ENCODE measurements at places on chromosomes 3 and 15.

DNA sequence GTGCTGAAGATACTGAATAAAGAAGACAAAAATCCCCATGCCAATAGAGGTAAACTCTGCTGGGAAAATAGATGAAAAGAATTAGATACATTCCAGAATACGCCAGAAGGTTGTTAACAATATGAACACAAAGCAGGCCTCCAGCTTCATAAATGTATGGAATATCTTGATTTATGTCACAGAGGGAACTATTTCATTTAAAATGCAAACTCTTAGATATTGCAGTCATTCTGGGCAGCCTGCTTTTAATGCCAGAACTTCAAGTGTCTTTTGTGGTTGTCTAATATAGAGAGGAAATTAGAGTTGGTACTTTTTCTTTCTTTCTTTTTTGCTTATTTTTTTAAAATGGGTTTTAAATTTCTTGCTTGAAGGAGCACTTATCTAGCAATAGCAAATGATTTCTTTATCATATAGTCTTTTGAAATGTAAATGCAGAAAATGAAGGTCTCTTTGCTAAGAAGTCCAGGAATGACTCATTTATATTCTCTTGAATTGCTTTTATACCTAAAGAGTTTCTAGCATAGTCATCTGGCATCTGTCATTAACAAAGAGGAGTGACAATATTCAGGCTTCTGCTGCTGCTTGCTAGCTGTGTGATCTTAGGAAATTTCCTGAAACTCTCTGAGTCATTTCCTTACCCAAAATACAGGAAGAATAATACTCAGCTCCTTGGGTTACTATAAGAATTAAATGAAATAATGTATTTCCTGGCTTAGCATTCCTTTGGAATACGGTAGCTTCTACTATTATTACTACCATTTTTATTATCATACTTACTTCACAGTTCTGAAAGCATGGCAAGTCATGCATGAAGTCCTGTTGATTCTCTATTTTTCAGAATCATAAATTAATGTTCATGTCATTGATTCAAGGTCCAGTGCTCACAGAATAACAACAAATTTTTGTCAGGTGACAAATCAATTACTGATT, 527.6 kb downstream of the DIPK2A start:
- DNase-seq = peak; percentile 53

DNA sequence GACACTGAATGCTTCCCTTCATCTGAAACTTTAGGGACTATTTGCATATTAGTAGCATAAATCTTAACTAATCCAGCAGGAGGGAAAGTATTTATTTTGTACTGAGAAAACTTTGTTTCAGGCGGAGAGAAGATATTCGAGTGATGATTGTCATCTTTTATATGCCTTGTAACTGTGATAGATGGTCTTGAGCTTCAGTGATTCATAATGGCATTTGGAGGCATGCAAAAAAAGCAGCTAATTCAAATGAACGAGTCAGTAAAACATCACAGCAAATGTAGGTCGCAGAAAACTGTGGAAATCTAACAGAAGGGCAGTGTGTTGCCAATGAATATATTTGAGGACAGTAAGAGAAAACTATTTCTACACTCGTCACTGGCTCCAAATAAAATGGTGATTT, 643.7 kb upstream of the NAALADL2 start:
- no peak for DNase-seq

DNA sequence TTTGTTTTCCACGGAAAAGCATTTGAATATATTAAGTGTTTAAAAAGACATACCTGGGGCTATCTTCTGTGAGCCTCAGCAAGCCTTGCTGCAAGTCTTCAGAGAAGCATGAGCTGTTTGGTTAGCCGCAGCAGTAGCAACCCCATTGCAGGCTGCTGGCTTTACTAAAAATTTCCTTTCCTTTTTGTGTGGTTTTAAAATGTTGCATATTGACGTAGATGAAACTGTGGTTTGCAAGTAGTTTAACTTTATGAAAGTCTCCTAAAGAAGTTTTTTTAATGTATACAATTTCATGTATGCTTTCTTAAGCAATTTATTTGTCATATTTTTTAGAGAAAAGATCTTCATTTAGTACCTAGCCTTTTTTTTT, at the start of gene GPR171:
GPR171 (minus strand) TSS at position 166 of the 370 bp plus-strand sequence. CDS start 3,830 bp downstream, outside the sequence.
- DNase-seq = no peak

GRCh38 chr3:42647821-42648459, 5.6 kb upstream of the ZBTB47 start:
- DNase-seq = no peak

GRCh38 chr15:48170981-48171380, 7.1 kb downstream of the MYEF2 start:
- no peak for DNase-seq

- no peak for DNase-seq
These were observed 503.9 kb upstream of the MDFIC2 start for GRCh38 chr3:70816346-70816745.

DNA sequence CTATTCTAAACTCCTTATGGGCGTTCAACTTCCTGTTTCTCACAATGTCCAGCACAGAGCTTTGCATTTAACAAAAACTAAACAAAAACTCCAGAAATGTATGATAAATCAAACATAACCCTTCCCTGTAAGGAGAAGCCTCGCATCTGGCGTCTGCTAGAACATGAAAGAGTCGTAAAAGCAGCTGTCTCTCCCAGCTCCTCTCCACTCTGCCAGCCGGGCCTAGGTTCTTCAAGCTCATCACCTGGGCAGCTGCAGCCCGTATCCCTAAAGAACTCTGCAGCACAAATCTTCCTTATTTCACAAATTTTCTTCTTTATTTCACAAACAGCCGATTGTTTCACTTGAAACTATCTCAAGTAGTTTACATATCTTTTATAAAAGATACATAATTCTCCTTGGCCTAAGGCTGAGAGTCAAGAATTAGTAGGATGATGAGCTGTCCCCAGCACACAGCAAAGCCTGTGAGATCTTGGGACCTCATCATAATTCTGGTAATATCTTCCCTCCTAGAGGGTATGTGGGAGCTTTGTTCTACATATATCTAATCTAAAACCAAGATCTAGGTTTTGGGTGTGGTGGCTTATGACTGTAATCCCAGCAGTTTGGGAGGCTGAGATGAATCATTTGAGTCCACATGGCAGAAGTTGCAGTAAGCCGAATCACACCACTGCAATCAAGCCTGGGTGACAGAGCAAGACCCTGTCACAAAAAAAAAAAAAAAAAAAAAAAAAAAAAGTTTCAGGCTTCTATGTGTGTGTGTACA, 35.3 kb downstream of the ANXA2 start:
- no peak for DNase-seq

- DNase-seq = peak; percentile 99
These were observed 70.8 kb downstream of the RAB11A start for GRCh38 chr15:65939901-65940617.

DNA sequence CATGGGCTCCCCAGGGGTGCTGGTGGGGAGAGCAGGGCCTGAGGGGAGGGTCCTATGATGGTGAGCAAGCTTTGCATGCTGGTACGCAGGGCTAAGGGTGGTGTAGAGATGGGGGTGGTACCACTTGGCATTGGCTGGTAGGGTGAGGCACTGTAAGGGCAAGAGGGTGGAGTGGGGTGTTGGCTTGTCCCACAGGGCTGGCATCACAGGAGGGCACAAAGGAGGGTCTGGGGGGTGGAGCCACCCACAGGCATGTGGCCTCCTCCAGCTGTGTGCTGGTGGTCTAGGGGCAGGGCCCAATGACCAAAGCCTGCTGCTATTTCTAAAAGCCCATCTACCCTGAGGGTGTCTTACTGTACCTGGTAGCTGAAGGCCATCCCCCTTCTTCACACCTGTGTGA, 65.2 kb upstream of the SEC13 start:
- DNase-seq = no peak

GRCh38 chr3:116087426-116087825, 357.9 kb downstream of the LSAMP start:
- DNase-seq = no peak

Measured in renal cortical epithelial cell (primary cell).